ENCODE measurements at places on chromosomes 3 and 15.

DNA sequence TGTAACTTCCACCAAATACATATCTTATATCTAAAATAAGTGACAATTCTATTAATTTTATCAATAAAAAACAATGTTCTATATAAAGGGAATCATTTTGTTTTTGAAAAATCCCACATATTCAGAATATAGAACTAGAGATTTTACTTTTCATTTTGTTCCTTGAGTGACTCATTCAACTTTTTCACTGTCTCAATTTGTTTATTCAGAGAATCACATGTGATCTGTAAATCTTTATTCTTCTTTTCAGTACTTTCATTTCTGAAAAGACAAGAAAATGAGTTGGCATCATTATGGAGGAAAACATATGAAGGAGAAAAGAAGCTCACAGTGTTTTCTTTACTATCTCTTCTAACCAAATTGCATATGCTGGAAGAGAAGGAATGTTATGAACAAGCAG lies 35.0 kb downstream of the CIP2A start:
- H3K4me1 ChIP-seq, result no peaks in the 10 kb centered on the region
- H3K27me3 ChIP-seq, result no peaks in the 10 kb centered on the region
- H3K4me3 ChIP-seq, result no peak overlapping the region
- no peak overlapping the region for H3K27ac ChIP-seq

GRCh38 chr3:16665282-16665741 lies 60.1 kb upstream of the DAZL start:
- H3K27ac ChIP-seq, result peak overlapping the region; percentile 18
- DNase-seq, result no peak
- peaks cover 2% of the 10 kb centered on the region for H3K4me1 ChIP-seq
- no peaks in the 10 kb centered on the region for H3K36me3 ChIP-seq
- no peaks in the 10 kb centered on the region for H3K27me3 ChIP-seq
- no peak overlapping the region for H3K4me3 ChIP-seq

- no peak overlapping the region for H3K4me3 ChIP-seq
- H3K36me3 ChIP-seq, result no peaks in the 10 kb centered on the region
- DNase-seq, result no peak
- no peak overlapping the region for H3K27ac ChIP-seq
- no peaks in the 10 kb centered on the region for H3K27me3 ChIP-seq
- H3K4me1 ChIP-seq, result no peaks in the 10 kb centered on the region
Observed at GRCh38 chr3:157639756-157640426, 136.7 kb upstream of the VEPH1 start.

- peaks cover 6% of the 10 kb centered on the region for H3K4me1 ChIP-seq
- no peak overlapping the region for H3K27ac ChIP-seq
- H3K27me3 ChIP-seq, result 0 out of 2 replicates have a peak, but pooled peaks cover 1% of the 10 kb centered on the region
- DNase-seq, result no peak
Observed at GRCh38 chr3:118986734-118987133, 47.9 kb downstream of the IGSF11 start.

- no peaks in the 10 kb centered on the region for H3K27me3 ChIP-seq
- no peak overlapping the region for H3K4me3 ChIP-seq
- H3K27ac ChIP-seq, result no peak overlapping the region
- DNase-seq, result no peak
- no peaks in the 10 kb centered on the region for H3K4me1 ChIP-seq
- H3K36me3 ChIP-seq, result no peaks in the 10 kb centered on the region
Observed at GRCh38 chr3:181344331-181344730, 354.8 kb upstream of the DNAJC19 start.

- no peaks in the 10 kb centered on the region for H3K36me3 ChIP-seq
- H3K4me1 ChIP-seq, result 0 out of 2 replicates have a peak, but pooled peaks cover 1% of the 10 kb centered on the region
- H3K4me3 ChIP-seq, result no peak overlapping the region
- H3K27ac ChIP-seq, result no peak overlapping the region
- H3K27me3 ChIP-seq, result no peaks in the 10 kb centered on the region
Observed at GRCh38 chr15:63176302-63176701, 13.1 kb upstream of the RAB8B start.

GRCh38 chr15:39205506-39206371 lies 375.1 kb upstream of the THBS1 start:
- DNase-seq, result no peak
- no peak overlapping the region for H3K27ac ChIP-seq
- no peak overlapping the region for H3K4me3 ChIP-seq
- no peaks in the 10 kb centered on the region for H3K36me3 ChIP-seq

DNA sequence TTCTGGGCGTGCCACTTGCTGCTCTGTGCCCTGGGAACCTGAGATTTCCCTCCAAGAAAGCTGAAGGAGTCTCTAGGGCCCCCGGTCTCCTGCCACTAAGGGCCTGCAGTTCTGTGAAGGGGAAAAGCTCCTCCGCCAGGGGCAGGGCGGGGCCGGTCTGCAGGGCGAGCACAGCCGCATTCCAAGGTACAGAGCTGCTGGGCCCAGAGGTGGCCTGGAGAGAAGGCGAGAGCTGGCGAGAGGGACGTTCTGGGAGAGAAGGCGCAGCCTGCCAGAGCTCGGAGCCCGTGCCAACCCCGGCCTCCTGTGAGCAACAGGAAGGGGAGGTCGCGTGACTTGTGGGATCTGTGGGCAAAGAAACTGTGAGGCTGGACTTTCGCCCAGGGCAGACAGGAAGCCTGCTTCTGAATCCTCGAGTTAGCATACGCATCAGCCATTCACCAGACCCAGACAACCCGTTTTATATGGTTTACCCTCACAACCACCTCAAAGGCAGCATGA lies 500.4 kb downstream of the SHQ1 start:
- 0 out of 2 replicates have a peak, but pooled peaks cover 1% of the 10 kb centered on the region for H3K4me1 ChIP-seq
- H3K36me3 ChIP-seq, result no peaks in the 10 kb centered on the region
- no peak for DNase-seq
- no peak overlapping the region for H3K27ac ChIP-seq
- no peak overlapping the region for H3K4me3 ChIP-seq

DNA sequence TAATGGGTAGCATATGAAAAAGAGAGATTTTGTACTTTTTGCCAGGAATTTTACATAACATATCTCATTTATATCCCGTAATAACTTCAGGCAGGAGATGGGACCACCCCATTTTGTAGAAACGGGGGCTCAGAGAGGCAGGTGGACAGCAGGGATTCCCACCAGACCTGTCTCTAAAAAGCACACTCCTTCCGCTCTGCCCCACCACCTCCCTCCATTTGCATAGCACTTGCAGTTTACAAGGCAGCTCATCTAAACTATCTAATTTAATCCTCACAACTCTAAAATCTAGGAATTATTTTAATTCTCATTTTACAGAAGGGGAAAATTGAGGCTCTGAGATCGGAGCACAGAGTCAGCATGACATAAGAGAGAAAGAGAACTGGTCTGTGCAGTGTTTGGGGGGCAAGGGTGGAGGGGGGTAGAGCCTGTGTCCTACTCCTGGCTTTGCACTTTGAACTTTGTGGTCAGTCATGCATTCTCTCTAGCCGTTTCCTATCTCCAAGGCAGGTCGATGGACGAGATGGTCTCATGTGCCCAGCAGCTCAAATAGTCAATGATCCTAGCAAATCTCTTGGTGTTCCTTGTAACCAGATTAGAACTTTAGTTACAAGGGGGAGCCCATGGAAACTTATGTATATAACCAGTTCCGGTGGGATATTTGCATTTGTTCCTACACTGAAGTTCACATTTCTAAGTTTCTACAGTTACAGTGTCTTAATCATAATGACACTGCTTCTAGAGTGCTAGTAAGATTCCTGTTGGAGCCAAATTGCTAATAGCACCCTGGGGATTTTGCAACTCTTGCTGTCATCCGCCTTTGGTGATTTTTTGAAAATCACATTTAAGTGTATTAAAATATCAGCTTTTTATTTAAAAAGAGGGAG lies 18.6 kb downstream of the CRYGS start:
- no peaks in the 10 kb centered on the region for H3K4me1 ChIP-seq
- no peak for DNase-seq
- H3K27me3 ChIP-seq, result no peaks in the 10 kb centered on the region

DNA sequence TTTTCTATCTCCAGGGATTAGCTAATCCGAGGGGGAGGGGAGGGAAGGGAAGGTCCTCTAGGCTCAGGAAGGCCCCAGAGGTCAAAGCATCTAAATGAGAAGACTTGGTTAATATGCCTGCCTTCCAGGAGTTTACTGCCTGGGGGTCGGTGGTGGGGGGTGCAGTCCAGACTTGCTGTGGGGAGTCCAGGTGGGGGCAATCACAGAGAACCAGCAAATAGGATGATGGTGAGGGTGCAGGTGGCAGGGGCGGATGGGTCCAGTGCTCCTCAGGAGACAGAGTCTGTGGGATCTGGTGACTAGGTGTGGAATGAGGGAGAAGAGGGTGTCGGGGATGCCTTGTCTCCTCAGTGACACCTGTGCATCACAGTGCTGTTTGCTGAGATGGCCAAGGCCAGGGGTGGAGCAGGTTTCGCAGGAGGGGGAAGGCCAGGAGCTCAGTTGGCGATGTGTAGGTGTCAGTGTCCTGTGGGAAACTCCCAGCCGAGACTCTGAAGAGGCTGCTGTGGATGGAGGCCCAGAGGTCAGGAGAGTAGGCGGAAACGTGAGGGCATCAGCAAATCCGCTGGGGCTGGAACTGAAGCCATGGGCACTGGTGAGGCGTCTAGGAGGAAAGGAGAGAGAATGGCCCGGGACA lies 8.1 kb downstream of the CFAP100 start:
- no peak overlapping the region for H3K4me3 ChIP-seq
- H3K27ac ChIP-seq, result no peak overlapping the region
- H3K36me3 ChIP-seq, result no peaks in the 10 kb centered on the region
- no peak for DNase-seq

DNA sequence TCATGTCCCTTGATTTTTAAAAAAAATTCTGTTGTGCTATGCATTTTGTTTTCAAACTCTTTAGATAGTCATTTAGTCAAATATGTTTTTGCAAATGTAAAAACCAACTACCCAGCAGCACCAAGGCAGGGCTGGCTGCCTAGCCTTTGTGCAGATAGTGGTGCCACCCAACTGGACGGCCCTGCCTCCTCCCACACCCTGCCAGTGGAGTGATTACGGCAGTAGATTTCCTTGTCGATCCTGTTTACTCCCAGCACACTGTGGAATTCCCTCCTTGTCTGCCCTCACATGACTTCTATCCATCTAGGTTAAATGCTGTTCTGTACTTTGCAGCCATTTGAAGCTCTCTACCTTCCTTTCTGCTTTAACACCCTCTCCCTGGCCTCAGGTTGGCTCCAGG lies 79.4 kb upstream of the PLXNA1 start:
- H3K36me3 ChIP-seq, result no peaks in the 10 kb centered on the region
- H3K27ac ChIP-seq, result no peak overlapping the region
- H3K27me3 ChIP-seq, result no peaks in the 10 kb centered on the region
- no peak overlapping the region for H3K4me3 ChIP-seq
- H3K4me1 ChIP-seq, result no peaks in the 10 kb centered on the region

- DNase-seq, result no peak
- H3K36me3 ChIP-seq, result no peaks in the 10 kb centered on the region
- H3K27me3 ChIP-seq, result no peaks in the 10 kb centered on the region
- no peaks in the 10 kb centered on the region for H3K4me1 ChIP-seq
Observed at GRCh38 chr15:72787526-72787925, 4.0 kb upstream of the ADPGK start.

DNA sequence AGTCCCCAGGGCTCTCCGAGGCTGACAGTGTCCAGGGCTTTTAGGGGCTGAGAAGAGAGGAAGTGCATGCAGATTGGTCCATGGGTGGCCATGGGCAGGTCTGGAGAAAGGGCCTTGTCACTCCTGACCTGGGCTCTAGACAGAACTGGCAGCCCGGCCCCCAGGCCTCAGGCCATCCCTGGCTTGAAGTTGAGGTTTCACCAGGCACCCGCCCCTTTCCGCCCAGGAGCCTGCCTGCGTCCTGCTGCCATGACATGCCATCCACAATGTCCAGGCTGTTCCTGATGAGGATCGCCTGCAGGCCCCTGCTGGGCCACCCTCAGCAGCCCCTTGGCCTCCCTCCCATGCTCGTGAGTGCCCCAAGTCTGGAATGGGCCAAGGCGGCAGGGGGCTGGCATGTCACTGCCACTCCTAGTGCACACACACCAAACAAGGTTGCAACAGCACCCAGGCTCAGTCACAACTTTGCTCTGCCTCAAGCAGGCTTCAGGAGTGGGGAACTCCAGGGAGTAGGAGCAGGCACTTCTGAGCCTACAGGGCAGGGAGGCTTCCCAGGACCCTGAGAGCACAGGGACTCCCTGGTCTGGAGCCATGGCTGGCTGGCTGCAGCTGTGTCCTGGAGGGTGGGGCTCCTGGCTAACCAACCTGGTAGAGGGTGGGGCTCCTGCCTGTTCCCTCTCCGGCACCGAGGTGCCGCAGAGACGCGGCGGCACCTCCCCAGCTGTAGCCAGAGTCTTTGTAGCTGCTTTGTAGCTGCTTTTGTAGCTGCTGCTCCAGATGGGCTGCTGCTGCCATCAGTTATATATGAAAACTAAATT lies 1457.1 kb upstream of the GBE1 start:
- H3K4me1 ChIP-seq, result no peaks in the 10 kb centered on the region
- no peaks in the 10 kb centered on the region for H3K27me3 ChIP-seq
- no peak for DNase-seq
- H3K4me3 ChIP-seq, result no peak overlapping the region

DNA sequence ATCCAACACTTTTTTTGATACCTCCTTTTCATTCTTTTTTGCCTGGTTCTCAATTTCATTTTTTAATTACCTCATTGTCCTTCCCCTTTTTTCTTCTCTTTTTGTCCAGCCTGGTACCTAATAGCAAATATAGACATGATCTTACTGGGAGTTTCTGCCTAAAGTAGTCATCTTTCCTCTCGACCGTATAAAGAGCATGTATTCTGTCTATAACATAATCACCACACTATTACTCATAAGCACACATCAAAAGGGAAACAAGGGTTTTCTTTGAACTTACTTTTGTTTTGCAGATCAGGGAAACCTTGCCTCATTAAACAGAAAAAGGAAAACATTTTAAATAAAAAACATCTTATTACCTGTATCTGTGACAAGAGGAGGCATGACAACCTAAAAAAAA lies 33.0 kb downstream of the FAM98B start:
- no peak overlapping the region for H3K4me3 ChIP-seq
- no peaks in the 10 kb centered on the region for H3K36me3 ChIP-seq
- H3K4me1 ChIP-seq, result no peaks in the 10 kb centered on the region
- no peaks in the 10 kb centered on the region for H3K27me3 ChIP-seq
- no peak for DNase-seq

- DNase-seq, result no peak
- no peak overlapping the region for H3K4me3 ChIP-seq
Observed at GRCh38 chr3:123148772-123149171, 53.0 kb upstream of the SEC22A start.

- H3K27ac ChIP-seq, result no peak overlapping the region
- DNase-seq, result no peak
- H3K4me3 ChIP-seq, result no peak overlapping the region
- no peaks in the 10 kb centered on the region for H3K27me3 ChIP-seq
- peaks cover 6% of the 10 kb centered on the region for H3K4me1 ChIP-seq
- no peaks in the 10 kb centered on the region for H3K36me3 ChIP-seq
Observed at GRCh38 chr3:195213639-195214315, 57.2 kb downstream of the XXYLT1 start.

GRCh38 chr15:90933301-90933700 lies 952 bp upstream of the HDDC3 start:
- no peak overlapping the region for H3K4me3 ChIP-seq
- H3K36me3 ChIP-seq, result no peaks in the 10 kb centered on the region
- no peak for DNase-seq

Measured in iPS DF 6.9 (cell line).